CD8-positive, alpha-beta memory T cell (primary cell): ENCODE measurements at places on chromosomes 5 and 9. TPM values are rescaled to one million over a fixed set of nuclear protein-coding genes. Genes with fewer than 3 reads are reported as not detected.

DNA sequence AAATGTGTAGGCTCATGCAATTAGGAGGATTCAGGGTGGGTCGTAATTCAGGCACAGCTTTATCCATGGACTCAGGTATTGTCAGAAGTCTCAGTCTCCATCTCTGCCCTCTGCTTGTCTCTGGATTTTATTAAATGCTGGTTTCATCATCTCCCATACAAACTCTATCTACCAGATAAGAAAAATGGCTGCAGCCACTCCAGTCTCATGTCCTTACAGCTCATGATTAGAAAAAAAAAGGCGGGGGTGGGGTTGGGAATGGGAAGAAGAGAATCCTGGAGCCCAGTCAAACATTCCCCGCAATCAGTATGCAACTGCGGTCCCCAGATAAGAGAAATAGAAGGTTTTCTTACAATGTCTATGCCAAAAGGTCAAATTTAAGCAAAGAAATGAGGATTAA, 7.6 kb upstream of the FBXO38 start:
- DNase-seq, result no peak
- H3K4me3 ChIP-seq, result no peak overlapping the region
- no peaks in the 10 kb centered on the region for H3K4me1 ChIP-seq
- no peaks in the 10 kb centered on the region for H3K36me3 ChIP-seq

NUP188 gene
- 144 TPM for total RNA-seq

DNA sequence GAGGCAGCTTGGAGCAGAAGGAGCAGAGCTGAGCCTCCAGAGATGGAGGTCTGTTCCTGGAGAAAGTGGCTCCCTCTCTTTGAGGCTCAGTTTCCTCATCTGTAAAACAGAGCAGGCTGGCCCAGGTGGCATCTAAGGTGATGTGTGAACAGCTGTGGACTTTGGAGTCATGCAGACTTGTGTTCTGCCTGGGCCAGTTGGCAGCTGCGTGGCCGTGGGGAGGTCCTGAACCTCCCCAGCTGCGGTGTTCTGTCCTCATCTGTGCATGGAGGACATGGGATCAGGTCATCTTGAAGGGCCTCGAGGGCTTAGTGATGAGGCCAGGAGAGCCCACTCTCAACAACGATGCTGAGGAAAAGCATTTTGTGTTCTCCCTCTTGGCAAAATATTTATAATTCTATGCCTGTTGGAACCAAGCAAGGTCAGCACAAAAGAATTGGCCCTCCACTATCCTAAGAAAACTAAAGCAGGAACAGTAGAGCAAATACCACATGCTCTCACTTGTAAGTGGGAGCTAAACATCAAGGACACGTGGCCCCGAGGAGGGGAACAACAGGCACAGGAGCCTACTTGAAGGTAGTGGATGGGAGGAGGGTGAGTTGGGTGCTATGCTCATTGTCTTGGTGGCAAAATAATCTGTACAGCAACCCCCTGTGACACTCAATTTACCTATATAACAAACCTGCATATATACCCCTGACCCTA, 63.2 kb upstream of the COL15A1 start:
- no peak overlapping the region for H3K4me3 ChIP-seq
- no peaks in the 10 kb centered on the region for H3K36me3 ChIP-seq
- H3K27me3 ChIP-seq, result no peaks in the 10 kb centered on the region
- DNase-seq, result no peak

- H3K4me1 ChIP-seq, result no peaks in the 10 kb centered on the region
- no peak overlapping the region for H3K4me3 ChIP-seq
- no peak overlapping the region for H3K27ac ChIP-seq
- no peaks in the 10 kb centered on the region for H3K27me3 ChIP-seq
- DNase-seq, result no peak
Observed at GRCh38 chr9:131481441-131482342, 21.0 kb upstream of the POMT1 start.

DNA sequence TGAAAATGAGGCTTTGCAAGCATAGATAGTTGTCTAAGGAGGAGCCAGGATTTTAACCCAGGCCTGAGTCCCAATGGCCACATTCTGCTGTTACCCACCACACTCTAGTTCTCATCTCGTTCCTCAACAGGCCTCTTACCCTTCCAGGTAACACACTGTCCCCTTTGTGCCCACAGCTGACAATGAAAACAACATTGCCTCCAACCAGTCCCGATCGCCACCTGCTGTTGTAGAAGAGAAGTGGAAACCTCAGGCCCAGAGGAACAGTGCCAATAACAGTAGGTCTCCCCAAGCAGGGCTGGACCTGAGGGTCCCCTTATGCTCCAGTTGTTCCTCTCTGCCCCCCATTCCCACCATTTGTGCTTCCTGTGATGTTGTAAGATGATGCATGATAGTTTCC, 30.4 kb downstream of the AMBP start:
- H3K4me3 ChIP-seq, result no peak overlapping the region
- H3K36me3 ChIP-seq, result no peaks in the 10 kb centered on the region
- no peak for DNase-seq
- H3K4me1 ChIP-seq, result no peaks in the 10 kb centered on the region
- H3K27me3 ChIP-seq, result no peaks in the 10 kb centered on the region
- no peak overlapping the region for H3K27ac ChIP-seq

BSPRY gene
- total RNA-seq, result 1.8 TPM
